Stimulated activated naive CD4-positive, alpha-beta T cell (primary cell): ENCODE measurements at places on chromosomes 11 and 22.

GRCh38 chr11:44372989-44373388 lies 63.0 kb upstream of the ALX4 start:
- DNase-seq, result no peak

- no peak for DNase-seq
Observed at GRCh38 chr11:69371731-69372588, 78.0 kb downstream of the MYEOV start.

- no peak for DNase-seq
Observed at GRCh38 chr11:1918436-1919315, 827 bp upstream of the TNNT3 start.

DNA sequence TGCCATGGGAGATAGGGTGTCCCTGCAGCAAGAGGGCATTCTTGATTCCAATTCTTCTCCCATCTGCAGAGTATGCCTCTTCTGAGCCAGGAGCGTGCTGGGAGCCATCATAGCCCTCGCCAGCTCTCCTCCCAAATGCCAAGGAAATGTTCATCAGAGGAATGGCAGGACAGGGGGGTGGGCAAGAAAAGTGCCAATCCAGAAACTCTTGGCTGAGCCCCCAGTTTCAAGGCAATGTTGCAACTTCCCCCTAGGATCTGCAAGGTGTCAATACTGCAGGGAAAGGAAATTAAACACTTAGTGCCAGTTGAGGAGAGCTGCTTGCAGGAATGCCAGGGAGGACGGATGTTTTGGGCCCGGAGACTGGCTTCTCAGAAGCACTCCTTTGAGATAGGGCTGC lies 94.8 kb upstream of the PRDM11 start:
- DNase-seq, result no peak

GRCh38 chr11:33321422-33321821 lies 64.2 kb downstream of the HIPK3 start:
- no peak for DNase-seq

GRCh38 chr11:44519989-44520737 lies 45.3 kb upstream of the CD82 start:
- DNase-seq, result no peak

DNA sequence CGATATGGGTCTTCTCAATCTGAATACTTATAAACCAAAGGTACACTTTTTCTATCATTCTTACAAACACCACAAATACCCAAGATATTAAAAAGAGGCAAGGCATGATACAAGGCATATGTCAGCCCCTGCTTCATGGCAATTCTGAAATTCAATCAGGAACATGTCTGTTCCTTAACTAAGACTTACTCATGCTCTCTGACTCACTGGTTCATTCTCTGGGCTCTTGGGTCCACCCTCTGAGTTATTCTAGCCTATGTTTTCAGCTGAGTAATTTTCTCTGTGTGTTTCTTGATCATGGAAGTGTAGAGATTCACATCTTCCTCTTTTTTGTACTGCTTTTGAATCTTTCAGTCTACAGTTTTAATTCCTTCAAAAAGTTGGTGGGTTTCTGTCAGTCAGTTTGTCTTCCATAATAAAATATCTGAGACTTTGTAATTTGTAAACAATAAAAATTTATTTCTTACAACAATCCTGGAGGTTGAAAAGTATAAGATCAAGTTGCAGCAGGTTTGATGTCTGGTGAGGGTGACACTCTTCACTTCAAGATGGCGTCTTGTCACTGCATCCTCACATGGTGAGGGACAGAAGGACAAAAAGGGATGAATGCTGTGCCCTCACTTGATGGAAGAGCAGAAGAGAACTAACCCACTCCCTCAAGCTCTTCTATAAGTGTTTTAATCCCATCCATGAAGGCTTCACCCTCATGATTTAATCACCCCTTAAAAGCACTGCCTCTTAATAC lies 211.7 kb downstream of the FAM76B start:
- no peak for DNase-seq

- DNase-seq, result no peak
Observed at GRCh38 chr11:65014726-65015227, 817 bp downstream of the ARL2 start.
